CD4-positive, CD25-positive, alpha-beta regulatory T cell (primary cell): ENCODE measurements at places on chromosomes 6 and 20. TPM values are rescaled to one million over a fixed set of nuclear protein-coding genes. Genes with fewer than 3 reads are reported as not detected.

- DNase-seq: no peak
Observed at GRCh38 chr6:62980724-62981123, 230.5 kb upstream of the FKBP1C start.

GRCh38 chr6:25670793-25671513 lies 18.9 kb downstream of the SCGN start:
- no peak for DNase-seq

Gene MRPS18B
- total RNA-seq: 19.0 TPM

- DNase-seq: no peak
Observed at GRCh38 chr6:88813045-88813444, 150.4 kb downstream of the RNGTT start.

- no peak for DNase-seq
Observed at GRCh38 chr6:27662769-27663168, 189.9 kb upstream of the ZNF184 start.
